Spleen (tissue), 13 donors: ENCODE measurements at places on chromosomes 2 and 18. TPM values are rescaled to one million over a fixed set of nuclear protein-coding genes. Genes with fewer than 3 reads are reported as not detected.

RAB6C gene
- 0.29 TPM for polyA plus RNA-seq

SERPINB2 gene
- polyA plus RNA-seq: not detected

DNA sequence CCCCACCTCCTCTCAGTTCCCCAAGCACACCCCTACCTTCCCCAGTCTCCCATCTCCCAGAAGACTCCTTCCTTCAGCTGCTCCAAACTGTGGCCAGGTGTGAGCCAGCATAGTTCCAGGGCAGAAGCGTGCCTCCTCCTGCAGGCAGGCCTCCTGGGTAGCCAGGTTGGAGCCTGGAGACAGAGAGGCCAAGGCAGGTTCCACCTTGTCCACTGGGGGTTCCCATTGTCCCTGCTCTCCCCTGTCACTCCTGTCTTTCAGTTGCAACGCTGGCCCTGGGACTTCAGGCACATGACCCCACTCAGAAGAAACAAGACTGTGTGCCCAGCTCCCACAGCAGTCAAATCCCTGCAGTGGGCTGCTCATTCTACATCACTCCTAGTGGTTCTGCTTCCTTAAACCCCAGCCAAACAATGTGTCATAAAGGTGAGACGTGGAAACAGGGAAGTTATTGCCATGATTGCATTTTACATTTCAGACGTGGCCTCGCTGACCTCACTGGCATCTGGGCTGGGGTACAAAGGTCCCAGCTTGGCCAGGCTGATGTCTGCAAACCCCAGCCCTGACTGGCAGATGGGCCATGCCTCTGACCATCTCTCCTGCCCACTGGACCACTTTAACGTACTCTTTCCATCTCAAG is 96.5 kb upstream of the BOD1L2 start:
- no peak for DNase-seq

DNA sequence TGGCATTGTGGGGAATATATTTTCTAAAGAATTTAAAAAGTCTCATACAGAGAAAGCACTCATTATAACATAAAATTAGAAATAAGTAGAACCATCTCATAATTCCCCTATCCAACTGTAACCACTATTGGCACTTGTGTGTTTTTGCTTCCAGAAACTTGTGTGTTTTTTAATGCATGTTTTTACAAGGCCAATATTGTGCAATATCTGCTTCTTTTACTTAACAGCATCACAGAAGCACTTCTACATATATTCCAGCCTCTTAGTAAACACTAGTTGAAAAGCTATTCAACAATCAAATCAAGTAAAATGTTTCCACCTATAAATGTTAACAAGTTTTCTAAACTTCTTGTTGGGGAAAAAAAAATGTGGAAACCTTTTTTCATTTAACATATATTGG is 132.7 kb downstream of the LRP2 start:
- no peak for DNase-seq

DNA sequence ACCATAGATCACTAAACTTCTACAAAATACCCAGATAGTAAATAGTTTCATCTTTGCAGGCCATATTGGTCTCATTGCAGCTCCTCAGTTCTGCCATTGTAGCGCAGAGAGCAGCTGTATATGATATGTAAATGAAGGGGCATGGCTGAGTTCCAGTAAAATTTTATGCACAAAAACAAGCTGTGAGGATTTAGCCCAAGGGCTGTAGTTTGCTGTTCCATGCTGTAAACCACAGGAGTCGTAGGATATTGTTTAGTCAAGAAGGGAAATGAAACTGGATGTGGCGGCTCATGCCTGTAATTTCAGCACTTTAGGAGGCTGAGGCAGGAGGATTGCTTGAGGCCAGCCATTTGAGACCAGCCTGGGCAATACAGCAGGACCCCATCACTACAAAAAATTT is 83.0 kb downstream of the MGAT5 start:
- no peak for DNase-seq

DNA sequence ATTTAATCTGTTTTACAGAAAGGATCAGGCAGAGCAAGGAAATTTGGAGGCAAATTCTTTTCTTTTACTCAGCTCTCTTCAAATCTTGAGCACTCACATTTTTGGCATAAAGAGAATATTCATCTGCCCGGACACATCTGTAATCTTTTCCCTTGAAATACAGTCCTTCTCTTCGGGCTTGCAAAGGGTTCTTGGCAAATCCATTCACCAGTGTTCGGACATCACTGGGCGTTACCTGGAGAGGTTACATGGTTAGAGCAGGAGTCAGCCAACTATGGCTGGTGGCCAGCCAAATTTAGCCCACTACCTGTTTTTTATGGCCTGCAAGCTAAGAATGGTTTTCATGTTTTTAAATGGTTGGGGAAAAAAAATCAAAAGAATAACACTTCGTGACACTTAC is 2.1 kb downstream of the PFN4 start:
- DNase-seq: no peak
